ENCODE measurements at places on chromosomes 16 and 17. TPM values are rescaled to one million over a fixed set of nuclear protein-coding genes. Genes with fewer than 3 reads are reported as not detected.
A peak's percentile ranks its signal among the peaks of the same experiment; 100 is the strongest.

DNA sequence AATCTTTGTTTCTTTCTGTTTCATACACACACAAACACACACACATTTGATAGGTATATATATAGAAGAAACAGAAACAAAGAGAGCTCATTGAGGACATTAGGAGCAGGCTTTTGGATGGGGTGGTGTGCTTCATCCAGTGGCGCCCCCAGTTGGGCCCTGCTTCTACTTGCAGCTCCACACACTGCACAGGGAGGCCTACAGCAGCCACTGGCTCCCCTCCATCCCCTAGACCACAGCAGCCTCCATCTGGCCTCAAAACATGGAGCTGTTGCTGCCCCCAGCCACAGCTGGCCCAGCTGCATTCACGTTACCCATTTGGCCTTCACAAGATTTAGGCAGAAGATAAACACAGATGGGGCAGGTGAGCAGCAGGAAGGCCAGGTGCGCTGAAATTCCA lies 33.1 kb upstream of the NF1 start:
- no peak for DNase-seq

GRCh38 chr16:72884573-72884972 lies 163.4 kb downstream of the ZFHX3 start:
- no peak for DNase-seq

DNA sequence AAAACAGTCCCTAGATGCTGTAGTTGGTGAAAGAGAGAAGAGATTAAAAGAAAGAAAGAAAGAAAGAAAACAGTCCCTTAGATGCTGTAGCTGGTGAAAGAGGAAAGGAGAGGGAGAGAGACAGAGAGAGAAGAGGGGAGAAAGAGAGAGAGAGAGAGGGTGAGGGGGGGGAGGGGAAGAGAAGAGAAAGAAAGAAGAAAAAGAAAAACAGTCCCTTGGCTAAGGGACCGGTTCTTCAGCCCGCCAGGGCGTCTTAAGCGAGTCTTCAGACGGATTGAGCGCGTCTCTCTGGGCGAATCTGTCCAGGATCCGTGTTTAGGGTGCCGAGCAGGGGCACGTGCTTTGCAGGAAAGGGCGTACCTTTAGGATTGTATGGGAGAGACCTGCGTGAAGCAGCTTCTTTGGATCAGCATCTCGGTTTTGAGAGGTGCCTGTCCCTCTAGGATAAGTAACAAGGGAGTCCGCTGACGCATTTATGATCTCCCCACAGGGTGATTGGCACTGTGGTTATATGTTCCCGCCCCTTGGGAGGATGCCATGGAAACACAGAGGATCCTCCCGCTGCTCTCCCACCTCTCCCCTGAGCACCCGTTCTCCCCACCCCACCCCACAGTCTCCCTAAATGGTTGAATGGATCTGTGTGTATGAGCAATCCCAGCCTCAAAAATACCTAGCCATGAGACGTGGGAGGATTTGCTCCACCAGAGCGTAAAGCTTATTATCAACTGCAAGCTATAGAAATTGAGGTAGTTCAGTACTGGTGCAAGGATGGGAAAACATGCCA lies 16.7 kb downstream of the GNGT2 start:
- DNase-seq, result peak; percentile 74

DNA sequence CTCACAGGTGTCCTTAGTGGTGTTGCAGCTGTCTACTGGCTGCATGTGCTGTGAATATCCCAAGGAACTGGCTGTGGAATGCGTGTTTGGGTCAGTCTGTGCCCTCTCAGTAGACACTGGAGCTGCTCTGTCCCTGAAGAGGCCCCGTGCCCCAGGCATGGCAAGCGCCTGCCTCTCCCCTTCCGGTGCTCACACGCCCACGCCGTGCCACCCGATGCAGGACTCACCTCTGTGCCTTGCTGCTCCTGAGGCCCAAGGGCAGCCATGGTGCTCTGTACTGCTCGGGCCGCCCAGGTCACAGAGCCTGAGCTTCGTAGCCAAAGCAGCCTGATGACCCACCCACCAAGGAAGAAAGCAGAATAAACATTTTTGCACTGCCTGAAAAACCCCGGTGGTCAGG lies 10.0 kb downstream of the RGS11 start:
- peak; percentile 63 for DNase-seq

DNA sequence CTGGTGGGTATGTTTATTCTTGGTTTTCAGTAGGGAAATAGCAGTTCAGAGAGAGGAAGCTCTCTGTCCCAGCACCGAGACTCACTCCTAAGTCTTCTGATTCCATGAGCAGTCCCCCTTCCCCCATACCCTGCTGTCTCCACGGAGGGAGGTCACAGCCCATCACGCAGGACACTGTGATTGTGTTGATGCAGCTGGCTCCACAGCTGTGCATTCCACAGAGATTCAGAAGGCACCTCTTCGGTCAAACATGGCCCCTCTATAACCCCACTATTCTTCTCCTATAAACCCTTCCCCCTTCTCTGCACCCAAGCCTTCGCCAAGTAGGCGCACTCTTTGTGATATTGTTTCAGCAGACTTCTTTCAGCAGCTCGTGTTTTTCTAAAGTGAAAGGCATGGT lies 104.3 kb upstream of the HLF start:
- no peak for DNase-seq

DNA sequence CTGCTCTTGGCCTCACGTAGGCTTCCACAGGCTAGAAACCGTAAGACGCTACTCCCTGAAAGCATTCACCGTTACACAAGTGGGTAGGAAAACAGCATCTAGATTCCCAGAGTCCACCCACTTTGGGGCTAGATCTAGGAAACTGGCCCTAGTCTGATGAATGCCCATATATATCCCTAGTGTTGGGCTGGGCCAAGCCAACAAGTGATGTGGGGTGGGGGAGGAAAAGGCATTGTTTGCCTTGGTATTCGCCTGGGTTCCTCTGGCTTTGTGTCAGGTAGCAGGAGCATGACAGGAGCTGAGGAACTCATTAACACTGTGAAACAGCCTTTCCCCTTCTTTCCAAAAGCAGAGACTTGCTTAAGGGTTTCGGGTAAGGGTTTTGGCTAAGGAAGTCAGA lies 112.4 kb downstream of the SMG6 start:
- DNase-seq, result no peak

DNA sequence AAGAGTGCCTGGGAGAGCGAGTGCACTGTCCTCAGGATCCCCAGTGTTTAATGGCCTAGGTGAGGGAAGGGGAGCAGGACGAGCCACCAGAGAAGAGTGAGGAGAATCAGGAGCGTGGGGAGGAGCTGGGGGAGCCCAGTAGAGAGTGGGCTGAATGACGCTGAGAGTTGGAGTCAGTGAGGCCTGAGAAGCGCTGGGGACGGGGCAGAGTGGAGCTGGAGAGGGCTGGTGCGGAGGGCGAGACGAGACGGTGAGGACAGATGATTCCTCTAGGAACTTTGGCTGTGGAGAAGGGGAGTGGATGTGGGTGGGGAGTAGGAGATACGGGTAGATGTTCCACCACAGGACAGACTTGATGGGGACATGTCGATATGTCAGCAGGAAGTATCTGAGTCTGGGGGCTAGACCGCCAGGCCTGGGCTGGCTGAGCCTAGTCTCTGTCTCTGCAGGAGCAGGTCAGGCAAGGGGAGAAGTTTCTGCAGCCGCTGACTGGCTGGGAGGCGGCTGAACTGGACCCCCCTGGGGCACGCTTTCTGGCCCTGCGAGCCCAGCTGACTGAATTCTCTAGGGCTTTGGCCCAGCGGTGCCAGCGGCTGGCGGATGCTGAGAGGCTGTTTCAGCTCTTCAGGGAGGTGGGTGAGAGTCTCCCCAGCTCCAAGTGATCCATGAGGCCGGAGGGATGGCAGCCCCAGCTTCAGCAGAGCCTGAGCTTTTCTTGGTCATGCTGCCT lies 4.7 kb downstream of the PLEKHG4 start:
- no peak for DNase-seq

DNA sequence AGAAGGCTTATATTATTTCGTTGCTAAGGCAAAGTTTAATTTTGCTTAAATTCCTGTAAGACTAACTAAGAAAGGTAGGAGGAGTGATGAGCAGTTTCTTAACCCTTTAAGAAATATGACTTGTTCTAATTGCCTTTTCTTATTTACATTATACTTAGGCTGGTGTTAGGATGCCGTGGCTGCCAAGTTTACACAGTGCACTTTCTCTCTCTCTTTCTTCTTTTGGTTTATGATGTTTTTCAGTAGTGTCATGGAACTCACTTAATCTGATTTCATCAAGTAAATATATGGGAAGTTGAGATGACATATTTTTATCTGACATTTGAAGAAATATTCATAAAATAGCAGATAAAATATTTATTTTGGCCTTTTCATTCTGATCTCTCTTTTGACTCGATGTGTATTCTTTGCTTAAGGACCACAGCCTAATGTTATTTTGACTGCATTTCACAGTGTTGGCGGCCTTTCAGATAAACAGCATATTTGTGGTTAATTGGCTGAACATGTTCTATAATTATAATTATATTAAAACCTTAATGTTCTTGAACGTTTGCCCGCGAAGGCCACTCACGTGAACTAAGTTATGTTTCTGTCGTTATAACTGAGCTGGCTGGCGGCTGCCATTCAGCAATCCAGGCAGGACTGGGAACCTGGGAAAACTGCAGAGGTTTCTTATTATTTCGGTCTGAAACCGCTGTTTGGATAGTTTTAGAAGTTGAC lies 191.6 kb downstream of the WWOX start:
- peak; percentile 49 for DNase-seq

GRCh38 chr17:55463600-55463999 lies 42.0 kb upstream of the MMD start:
- no peak for DNase-seq

Gene WNT3
- 0.79 TPM for total RNA-seq

Gene C16orf89
- 9.2 TPM for total RNA-seq

Gene SYT17
- total RNA-seq, result 1.2 TPM
